MV-4-11 (cell line): ENCODE measurements at places on chromosomes 6 and 20.

- DNase-seq: no peak
These were observed 44.4 kb upstream of the NEDD9 start for GRCh38 chr6:11276911-11277274.

- no peak for DNase-seq
These were observed 62.4 kb downstream of the NCOA7 start for GRCh38 chr6:125853168-125853567.

DNA sequence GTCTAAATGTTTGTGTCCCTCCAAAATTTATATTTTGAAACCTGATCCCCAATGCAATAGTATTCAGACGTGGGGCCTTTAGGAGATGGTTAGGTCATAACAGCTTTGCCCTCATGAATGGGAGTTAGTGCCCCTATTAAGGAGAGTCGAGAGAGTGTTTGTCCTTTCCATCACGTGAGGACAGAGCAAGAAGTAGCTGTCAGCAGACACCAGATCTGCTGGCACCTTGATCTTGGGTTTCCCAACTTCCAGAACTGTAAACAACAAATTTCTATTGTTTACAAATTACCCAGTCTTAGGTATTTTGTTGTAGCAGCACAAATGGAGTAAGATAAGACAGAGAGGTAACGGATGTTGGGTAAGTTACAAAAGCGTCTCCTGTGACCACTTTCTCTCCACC, 46.6 kb downstream of the FAM50B start:
- no peak for DNase-seq

GRCh38 chr20:58420798-58421496, 31.9 kb downstream of the VAPB start:
- peak; percentile 11 for DNase-seq

DNA sequence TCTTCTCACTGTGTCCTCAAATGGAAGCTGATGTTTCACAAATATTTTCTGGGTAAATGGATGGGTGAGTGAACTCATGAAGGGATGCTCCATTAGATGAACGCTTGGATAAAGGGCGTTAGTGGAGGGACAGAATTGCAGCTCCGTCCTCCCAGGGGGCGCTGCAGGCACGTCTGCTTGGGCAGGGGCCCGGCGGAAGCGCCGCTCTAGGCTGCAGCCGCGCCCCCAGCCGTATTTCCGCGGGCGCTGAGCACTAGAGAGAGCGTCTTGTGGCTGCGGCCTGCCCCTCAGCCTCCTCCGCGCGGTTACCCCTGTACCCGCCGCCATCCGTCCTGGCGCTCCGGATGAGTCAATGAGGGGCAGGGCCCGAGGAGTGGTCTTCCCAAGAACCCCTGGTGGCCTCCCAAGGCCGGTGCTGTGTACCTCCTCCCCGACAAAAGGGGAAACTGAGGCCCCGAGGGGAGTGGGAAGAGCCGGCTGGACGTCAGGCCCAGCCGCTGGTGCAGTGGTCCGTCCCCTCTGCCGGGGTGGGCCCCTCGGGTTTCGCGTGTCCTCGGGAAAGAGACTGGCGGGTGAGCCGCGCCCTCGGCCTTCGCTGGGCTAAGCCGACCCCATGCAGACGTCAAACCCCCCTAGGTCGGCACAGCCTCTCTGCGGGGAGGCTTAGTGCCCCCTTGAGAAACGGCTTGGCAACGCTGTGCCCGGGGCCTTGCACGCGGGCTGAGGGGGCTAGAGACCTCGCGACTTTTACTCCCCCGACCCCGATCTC, 11.5 kb upstream of the SNHG17 start:
- peak; percentile 89 for DNase-seq

DNA sequence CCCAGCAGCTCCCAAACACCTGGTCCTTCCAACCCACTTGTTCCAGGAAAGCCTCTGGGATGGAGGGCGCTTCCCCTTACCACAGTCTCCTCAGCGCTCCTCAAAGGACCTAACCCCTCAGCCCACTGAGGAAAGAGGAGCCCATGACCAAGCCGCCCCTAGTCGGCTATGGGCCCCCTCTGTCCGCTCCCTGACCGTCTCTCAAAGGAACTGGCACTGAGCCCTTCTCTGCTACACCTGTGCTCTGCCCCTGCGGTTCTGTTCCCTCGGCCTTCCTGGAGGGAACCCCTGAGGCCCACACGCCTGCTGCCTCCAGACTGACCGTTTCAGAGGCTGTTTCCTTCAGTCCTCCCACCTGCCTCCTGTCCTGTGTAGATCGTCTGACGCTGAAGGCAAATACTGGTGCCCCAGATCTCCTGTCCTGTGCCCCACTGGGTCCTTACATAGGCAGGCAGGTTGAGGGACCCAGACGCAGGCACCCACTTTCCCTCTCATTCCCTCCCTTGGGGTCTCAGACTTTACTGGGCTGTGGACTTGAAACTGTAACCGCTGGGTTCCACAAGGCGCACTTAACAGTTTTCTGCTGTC, 1.9 kb upstream of the SLC4A11 start:
- no peak for DNase-seq

GRCh38 chr6:116741571-116741970, 23.9 kb downstream of the FAM162B start:
- no peak for DNase-seq

GRCh38 chr6:55980627-55981211, 105.3 kb upstream of the BMP5 start:
- DNase-seq: peak; percentile 22

GRCh38 chr6:112441607-112442006, 94.5 kb downstream of the RFPL4B start:
- DNase-seq: no peak

GRCh38 chr20:64062276-64062595, 762 bp upstream of the TCEA2 start:
- no peak for DNase-seq

GRCh38 chr6:37704923-37705238, 7.2 kb upstream of the MDGA1 start:
- DNase-seq: no peak

DNA sequence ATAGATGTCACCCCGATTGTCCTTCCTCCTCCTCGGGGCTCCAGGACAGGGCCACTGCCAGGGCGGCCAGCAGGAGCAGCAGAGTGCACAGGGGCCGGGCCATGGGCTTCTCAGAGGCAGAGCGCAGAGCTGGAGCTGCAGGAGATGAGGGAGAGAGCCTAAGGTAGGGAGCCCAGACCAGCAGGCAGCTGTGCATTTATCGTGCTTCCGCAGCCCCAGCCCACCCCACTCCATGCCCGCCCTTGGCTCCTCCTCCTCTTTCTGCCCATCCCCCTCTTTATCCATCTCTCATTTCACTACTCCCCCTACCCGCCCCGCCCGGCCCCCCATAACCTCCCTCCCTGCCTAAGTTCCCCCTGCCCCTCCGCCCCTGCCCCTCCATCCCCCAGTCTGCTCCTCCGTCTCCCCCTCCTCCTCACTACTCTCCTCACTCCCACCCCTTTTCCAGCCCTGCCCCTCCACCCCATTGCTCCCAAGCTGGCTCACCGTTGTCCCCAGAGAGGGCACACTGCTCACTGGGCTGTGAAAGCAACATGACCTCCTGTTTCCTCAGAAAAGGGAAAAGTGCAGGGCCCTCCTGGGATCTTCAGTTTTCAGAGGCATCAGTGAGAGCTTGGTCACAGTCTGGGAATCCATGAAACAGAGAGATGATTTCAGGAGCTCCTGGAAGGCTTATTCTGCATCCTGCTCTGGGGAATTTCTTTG, 25.5 kb upstream of the CST1 start:
- DNase-seq: no peak

DNA sequence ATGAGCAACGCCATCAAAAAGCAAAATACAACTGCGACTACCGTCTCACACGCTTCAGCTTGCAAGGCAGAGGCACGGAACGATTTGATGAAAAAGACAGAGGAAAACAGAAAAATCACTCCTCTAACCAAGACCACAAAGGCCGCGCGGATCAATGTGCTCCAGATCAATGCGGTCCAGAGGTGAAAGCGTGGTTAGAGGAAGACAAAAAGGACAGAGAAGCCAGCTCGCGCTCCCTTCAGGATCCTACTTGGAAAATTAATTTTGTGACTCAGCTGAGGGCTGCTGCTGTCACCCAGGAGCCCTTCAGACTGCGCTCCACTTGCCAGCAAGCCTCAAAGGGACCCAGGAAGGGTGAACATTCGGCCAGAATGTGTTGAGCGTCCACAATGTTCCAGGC, 140.2 kb upstream of the RPS6KA2 start:
- no peak for DNase-seq

DNA sequence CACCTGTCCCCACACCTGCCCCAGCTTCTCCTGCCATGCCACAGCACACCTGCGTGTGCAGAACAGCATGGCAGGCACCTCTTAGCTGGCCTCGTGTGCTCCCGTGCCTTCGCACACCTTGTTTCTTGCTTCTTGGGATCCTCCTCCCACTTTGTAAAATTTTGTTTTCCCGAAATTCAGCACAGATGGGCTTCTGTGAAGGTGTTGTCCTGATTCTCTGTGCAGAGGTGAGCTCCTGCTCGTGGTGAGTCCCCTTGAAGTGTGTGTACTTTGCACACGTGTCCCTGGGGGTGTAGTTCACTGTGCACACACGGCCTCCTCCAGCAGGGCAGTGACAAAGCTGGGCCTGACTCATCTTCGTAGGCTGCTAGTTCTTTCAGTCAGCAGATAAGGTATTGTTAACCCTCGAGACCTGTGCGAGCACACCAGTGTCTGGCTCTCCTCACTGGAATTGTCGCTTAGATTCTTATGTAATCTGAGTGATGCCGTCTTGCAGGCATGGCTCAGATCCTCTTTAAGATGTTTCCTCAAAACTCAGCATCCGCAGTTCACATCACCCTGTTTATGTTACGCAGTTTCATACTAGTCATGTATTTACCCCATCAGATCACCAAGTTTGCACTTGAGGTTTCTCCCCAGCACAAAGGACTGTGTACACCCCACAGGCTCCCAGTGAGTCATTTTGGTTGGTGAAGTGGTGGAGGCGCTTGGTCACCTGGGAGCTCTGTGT, 77.7 kb downstream of the CDYL start:
- DNase-seq: peak; percentile 34

GRCh38 chr6:132354517-132355167, 46.6 kb downstream of the MOXD1 start:
- peak; percentile 78 for DNase-seq

- peak; percentile 30 for DNase-seq
These were observed 180.2 kb downstream of the PACRG start for GRCh38 chr6:162907876-162908481.
